ENCODE measurements at places on chromosomes 1 and 21.

DNA sequence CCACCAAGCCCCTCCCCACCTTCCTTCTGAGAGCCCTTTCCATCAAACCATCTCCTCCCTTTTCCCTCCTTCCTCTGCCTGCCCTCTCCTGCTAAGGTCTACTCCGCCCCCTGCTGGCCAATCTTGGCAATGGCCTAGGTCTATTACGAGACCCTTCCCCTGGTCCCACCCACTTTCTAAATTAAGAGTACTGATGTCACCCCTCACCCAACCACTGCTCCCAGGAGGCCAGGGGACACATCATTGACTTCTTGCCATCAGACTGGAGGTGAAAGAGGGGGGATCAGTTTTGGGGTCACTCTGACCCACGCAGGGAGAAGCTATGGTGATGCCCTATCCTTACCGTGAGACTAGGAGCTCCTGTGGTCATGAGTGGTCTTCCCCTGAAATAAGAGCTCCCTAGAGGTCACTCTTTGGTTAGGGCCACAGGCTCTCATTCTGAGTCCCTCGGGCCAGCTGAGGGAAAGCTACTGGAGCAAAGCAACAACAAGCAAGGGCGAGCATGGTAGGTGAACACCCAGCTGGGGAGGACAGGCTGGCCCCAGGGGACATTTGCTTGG, 34.6 kb upstream of the S100A7 start:
- DNase-seq = peak; percentile 3

GRCh38 chr1:15282810-15283474, 35.9 kb downstream of the FHAD1 start:
- no peak for DNase-seq

- no peak for DNase-seq
Observed at GRCh38 chr21:27426196-27426595, 459.3 kb upstream of the ADAMTS5 start.

DNA sequence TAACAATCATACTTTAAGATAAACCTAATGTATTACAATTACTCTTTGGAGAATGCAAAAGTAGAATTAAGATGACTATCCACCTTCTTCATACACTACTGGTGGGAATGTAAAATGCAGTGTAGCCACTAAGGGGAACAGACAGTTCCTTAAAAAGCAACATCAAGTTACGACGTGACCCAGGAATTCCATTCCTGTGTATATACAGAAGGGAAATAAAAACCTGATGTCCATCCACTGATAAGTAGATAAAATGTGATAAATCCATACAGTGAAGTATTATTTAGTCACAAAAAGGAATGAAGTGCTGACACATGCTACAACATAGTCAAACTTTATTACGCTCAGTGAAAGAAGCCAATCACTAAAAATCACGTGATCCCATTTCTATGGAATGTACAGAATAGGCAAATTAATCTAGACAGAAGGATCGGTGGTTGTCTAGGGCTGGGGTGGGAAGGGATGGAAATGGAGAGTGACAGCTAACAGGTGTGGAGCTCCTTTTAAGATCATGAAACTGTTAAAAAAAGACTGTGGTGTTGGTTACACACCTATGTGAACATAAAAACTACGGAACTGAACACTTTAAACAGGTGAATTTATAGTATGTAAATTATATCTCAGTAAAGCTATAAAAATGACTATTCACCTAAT, 42.1 kb downstream of the NRIP1 start:
- no peak for DNase-seq

GRCh38 chr1:53640701-53641075, 98.3 kb downstream of the GLIS1 start:
- DNase-seq = no peak

GRCh38 chr1:67827688-67828087, 5.6 kb downstream of the GNG12 start:
- DNase-seq = no peak

DNA sequence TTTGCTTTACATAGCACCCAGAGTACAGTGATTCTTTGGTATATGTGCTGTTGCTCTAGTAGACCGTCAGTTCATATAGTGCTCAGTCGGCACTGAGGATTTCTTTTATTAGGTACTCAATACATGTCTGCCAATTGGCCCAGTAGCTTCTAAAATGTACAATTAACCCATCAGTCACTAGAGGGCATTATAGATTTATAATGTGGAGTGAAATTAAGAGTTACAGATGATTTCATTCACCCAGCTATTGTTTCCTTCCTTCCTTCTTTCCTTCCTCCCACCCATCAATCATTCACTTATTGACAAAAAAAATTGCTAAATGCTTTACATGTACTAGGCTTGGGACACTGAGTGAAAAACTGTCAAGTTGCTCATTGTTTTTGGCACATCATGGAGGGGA, 263.6 kb upstream of the USP24 start:
- DNase-seq = no peak

DNA sequence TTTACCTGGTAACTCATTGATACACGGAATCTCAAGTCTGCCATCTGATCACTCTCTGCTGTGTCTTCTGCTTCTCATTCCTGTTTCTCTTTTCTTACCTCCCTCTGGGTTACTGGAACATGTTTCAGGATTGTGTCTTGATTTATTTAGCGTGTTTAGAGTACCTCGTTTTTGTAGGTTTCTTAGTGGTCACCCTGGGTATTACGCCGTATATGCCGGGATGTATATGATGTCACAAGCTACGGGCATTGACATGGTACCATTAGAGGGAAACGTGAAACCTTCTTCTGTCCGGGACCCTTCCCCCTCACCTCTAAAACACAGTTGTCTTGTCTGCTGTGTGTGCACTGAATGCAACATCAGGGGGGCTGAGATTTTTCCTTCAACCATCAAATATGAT, 2.8 kb downstream of the ACTRT2 start:
- DNase-seq = no peak

- DNase-seq = no peak
Observed at GRCh38 chr1:32870615-32871363, at the start of gene FNDC5. FNDC5 (minus strand) TSS chr1:32870912.

- DNase-seq = no peak
Observed at GRCh38 chr1:231842441-231842840, 215.9 kb downstream of the DISC1 start.

- no peak for DNase-seq
Observed at GRCh38 chr21:18382141-18382540, 21.4 kb downstream of the TMPRSS15 start.

DNA sequence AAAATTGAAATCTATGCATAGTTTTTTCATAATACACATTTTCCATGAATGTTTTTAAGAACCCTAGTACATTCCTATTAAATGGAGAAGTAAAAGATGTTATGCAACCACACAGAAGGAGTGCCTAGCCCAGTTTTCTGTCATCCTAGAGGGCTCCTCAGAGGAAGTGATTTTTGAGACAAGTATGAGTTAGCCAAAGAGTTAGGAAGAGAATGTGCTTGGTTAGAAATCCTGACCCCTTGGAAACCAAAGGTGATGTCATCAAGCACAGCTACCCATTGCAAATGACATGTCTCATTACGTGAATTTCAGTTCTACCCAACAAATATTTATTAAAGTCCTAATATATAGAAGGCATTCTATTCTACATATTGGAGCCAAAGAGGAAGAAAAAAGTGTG, 88.9 kb upstream of the TNFSF4 start:
- no peak for DNase-seq

DNA sequence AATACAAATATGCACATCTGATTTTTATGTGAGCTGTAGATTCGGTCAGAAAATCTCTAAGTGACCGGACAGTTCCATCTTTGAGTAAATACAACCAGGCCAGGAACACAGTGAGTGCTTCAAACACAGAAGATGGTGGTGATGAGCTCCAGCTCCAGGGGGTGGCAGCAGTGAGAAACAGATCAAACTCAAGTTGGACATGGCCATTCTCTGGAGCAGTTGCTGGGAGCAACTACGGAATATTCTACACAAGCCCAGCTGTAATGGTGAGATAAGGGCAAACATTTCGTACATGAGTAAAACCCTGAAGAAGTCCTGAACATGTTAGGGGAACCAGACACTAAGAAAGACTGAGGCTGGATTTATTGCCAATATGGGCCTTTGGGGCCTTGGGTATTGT, 100.7 kb downstream of the BARHL2 start:
- no peak for DNase-seq

DNA sequence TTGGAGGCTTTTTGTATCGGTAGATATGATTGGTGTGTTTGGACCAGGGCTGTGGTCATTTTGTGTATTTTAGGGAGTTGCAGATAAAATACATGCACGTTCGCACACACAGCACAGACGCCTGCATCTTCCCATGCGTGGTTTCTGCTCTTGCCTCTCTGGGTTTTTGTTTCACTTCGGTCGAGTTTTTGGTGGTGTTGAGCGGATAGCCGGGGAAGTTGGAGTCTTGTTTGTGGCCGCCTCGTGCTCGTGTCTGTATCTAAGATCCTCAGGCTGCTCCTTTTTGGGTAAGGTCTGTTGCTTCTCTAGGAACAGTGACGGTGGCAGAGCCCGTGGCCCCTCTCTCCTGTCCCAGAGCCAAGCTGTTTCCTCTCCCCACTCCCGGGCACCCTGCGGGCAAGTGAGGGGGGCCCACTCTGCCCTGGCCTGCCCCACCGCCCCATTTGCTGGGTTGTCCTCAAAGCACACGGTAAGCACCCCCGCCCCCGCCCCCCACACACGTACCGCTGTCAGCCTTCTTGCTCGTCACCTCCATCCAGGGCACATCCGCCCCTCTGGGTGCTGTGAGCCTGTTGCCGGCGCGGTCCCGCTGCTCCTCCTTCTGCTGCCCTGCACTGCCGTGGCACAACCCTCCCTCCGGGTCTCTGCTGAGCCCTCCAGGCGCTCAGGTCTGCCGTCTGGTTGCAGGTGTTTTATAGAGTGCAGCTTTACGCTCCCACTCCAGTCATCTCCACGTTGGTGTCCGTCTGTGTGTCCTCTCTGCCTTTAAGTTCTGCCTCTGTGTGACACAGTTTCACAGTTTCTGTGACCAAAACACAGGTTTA, 51.9 kb downstream of the AGPAT3 start:
- DNase-seq = no peak

DNA sequence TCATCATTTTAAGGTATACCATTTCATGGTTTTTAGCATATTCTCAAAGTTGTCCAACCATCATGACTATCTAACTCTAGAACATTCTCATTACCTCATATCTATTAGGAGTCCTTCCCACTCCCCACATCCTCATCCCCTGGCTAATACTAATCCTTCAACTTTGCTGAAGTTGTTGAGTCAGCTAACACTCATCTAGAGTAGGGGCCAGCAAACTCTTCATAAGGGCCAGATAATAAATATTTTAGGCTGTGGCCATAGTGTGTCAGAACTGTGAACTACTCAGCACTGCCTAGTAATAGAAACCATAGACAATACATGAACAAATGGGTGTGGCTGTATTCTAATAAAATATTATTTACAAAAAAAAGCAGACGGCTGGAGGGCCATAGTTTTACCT, 43.0 kb downstream of the TOR3A start:
- DNase-seq = no peak

- DNase-seq = no peak
Observed at GRCh38 chr1:8854240-8854639, 24.2 kb downstream of the ENO1 start.

- no peak for DNase-seq
Observed at GRCh38 chr1:228785366-228786330, 50.4 kb downstream of the RHOU start.

- DNase-seq = no peak
Observed at GRCh38 chr1:31677949-31678348, 25.9 kb downstream of the COL16A1 start.

DNA sequence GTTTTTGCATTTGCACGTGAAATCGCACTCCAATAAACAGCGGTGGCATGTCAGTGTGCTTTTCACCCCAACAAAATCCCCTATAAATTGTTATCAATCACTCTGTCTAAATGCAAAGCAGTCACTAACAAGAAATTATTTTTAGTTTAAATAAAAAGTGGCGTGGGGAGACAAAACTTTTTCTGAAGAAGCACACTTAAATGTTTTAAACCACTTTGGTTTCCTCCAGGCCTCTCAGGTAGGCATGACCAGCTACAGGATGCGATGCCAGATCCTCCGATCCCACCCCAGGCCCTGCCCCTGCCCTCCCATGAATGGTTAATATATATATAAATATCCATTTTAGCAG, 3.6 kb downstream of the FMO1 start:
- no peak for DNase-seq

GRCh38 chr1:27804791-27805190, 25.8 kb upstream of the PPP1R8 start:
- no peak for DNase-seq

- peak; percentile 54 for DNase-seq
Observed at GRCh38 chr1:6385488-6386191, 7.9 kb downstream of the ACOT7 start.

DNA sequence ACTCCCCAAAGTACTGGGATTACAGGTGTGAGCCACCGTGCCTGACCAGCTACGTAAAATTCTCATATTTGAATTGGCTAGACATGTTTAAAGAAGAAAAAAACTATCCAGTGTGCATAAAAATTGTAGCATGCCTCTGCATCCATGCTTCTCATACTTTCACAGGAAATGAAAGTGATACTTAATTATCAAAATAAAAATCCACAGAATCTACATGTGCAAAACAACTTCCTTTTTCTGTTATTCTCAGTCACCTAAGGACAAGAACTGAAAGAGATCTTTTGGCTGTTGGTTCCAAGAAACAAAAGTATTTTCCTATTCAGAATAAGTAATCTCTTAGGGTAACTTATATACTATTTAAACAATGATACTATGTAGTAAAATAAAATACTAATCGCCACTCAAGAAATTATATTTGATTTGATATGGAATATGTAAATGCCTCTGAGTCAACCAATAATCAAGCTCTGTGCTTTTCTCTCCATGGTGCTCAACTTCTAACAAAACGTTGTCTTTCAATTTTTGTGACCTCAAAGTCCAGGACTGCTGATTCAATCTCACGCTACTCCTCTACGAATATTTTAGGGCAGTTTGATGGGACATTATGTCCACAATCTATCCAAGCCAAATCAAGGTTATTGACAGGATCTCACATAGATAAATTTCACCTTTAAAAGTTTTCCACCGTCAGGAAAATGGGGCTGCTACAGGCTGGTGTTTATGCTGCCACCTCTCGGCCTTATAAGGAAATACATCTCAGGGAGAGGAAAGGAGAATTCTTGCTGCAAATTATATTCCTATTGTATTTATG, 102.7 kb downstream of the ZNF281 start:
- no peak for DNase-seq

DNA sequence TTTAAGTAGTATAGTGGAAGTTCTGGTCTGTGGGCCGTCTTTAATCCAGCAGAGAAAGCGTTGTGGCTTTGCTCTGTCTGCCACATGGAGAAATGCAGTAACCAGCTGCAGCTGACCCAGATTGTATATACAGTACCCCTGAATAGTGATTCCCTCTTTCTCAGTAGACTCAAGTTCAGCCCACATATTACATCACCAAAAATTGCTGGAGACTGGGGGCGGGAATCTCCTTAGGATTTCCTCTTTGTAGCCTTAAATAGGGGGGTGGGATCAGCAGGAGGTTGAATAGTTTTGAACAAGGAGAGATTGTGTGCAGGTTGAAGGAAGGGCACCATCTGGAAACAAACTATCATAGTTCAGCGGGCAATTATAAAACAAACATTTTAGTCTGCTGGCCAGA, at the start of gene ANGPTL1:
TSS of gene ANGPTL1 (minus strand) at position 134 of the 400 bp plus-strand sequence. CDS start 5,301 bp downstream, outside the sequence.
- no peak for DNase-seq

GRCh38 chr1:15678578-15678977, 5.5 kb upstream of the PLEKHM2 start:
- no peak for DNase-seq
